ENCODE measurements at places on chromosomes 11 and 22.

GRCh38 chr11:97764605-97765004 is 1256.1 kb upstream of the CNTN5 start:
- no peak for DNase-seq

DNA sequence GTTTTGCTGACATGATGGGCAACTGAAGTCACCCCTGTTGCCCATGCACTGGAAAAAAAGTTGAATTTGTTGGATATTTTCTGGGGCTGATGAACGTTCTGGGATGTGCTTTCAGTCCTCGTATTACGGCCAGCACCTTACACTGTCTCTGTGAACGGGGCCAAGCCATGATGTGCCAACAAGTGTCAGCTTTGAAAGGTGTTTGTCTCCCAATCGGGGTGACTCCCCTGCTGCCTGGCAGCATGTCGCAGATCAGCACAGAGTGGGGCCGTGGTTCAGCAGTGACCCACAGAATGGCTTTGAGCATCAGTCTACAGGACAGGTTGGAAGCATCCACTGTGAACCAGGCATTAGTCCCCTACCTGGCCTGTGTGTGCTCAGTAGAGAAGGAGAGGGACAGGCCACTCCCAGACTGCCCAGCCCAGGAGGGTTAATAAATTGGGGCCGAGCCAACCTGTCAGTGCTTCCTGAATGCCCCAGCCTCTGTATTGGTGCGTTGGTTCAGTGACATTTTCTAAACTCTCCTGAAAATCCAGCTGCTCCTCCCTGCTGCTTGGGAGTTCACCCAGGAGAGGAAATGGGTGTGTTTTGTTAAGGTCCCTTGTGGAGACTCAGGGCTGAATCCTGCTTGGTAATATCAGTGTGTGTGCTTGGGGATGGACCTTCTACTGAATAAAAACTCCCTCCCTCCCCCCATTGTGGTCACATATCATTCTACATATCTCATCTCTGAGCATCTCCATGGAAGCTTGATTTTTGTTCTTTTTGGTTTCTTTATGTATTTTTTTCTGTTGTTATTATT is 50.7 kb upstream of the TTC12 start:
- no peak for DNase-seq

DNA sequence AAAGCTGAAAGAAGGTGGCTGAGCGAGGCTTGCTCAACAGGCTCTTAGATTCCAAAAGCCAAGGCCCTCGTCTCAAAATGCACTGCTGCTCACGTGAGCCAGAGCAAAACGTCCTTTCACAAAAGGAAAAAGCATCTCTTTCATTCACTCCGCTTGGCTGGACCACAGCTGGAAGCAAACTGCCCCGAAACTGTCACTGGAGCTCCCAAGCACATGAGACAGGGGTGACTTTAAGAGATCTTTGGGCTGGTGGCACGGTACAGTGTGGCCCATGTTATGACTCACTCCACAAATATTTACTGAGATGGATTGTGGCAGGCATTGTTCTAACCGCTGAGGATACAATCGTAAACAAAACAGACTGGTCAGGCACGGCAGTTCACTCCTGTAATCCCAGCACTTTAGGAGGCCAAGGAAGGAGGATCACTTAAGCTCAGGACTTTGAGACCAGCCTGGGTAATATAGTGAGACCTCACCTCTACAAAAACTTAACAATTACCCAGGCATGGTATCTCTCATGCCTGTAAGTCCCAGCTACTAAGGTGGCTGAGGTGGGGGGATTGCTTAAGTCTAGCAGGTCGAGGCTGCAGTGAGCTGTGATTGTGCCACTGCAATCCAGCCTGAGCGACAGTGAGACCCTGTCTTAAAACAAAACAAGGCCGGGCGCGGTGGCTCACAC is 3.6 kb downstream of the PLA2G6 start:
- peak; percentile 90 for DNase-seq

DNA sequence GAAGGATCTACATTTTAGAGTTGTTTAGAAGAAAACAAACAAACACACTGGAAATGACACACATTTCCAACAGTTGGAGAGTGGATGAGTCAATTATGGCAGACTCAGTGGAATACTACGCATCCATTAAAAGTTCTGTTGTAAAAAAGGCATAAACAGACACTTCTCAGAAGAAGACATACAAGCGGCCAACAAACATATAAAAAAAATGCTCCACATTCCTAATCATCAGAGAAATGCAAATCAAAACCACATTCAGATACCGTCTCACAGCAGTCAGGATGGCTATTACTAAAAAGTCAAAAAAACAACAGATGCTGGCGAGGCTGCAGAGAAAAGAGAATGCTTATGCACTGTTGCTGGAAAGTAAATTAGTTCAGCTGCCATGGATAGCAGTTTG is 298.2 kb downstream of the DDX10 start:
- DNase-seq: no peak

DNA sequence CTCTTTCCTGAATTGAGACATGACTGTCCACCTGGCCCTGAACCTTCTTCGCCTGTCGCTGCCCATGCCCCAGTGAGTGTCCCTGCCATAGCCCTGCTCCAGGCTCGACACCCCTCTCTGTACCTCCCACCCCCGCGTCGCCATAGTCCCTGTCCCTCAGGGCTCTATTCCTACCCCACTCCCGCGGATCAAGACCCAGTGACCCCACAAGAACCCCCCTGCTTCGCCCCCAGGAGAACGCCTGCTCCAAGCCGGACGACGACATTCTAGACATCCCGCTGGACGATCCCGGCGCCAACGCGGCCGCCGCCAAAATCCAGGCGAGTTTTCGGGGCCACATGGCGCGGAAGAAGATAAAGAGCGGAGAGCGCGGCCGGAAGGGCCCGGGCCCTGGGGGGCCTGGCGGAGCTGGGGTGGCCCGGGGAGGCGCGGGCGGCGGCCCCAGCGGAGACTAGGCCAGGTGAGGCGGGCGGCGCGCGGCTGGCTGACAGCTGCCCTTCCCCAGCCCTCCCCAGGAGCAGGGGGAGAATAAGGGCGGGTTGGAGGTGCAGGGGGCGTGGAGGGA is 5.6 kb downstream of the NRGN start:
- DNase-seq: no peak

- DNase-seq: no peak
These were observed 29.3 kb downstream of the SLN start for GRCh38 chr11:107682572-107682971.

DNA sequence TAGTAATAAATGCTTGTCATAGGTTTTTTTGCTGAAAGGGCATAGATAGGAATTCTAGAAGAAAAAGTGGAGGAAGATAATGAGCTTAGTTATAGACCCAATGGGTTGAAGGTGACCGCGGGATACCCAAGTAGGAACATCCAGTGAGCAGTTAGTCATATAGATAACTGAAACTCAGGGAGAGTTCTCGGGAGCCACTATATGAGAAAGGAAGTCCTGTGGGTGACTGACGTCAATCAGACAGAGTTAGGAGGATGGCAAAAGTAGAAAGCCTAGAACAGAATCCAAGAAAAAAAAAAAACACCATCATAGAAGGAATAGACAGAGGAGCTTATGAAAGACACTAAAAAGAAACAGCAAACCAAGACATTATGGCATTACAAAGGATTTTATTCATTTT is 1.6 kb upstream of the CNGA4 start:
- DNase-seq: no peak

- DNase-seq: no peak
These were observed 19.4 kb upstream of the SIK2 start for GRCh38 chr11:111582881-111583280.

GRCh38 chr22:39897841-39898240 is 3.0 kb upstream of the GRAP2 start:
- DNase-seq: no peak

DNA sequence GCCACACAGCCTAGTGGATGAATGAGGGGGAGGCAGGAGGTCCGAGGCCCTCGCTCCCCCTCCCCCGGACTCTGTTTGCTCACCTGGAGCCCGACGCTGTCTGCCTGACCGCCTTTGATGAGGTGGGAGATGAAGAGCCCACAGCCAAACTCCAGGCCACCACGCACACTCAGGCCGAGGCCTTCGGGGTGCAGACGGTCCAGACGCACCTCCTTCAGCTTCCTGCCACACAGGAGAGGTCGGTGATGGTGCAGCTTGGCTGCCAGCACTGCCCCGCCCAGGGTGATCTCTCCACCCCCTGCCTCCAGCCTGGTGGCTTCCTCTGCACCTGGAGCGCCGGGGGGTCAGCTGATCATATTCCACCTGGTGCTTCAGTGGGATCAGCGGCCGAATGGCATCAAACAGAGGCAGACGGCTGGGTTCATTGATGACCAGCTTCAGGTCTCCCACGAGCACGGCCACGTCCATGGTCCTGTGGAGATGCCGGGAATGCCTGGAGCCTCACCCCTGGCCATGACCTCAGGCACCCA is 13.1 kb downstream of the USH1C start:
- no peak for DNase-seq

GRCh38 chr11:64094463-64095260 is 58.9 kb downstream of the FLRT1 start:
- DNase-seq: peak; percentile 61

DNA sequence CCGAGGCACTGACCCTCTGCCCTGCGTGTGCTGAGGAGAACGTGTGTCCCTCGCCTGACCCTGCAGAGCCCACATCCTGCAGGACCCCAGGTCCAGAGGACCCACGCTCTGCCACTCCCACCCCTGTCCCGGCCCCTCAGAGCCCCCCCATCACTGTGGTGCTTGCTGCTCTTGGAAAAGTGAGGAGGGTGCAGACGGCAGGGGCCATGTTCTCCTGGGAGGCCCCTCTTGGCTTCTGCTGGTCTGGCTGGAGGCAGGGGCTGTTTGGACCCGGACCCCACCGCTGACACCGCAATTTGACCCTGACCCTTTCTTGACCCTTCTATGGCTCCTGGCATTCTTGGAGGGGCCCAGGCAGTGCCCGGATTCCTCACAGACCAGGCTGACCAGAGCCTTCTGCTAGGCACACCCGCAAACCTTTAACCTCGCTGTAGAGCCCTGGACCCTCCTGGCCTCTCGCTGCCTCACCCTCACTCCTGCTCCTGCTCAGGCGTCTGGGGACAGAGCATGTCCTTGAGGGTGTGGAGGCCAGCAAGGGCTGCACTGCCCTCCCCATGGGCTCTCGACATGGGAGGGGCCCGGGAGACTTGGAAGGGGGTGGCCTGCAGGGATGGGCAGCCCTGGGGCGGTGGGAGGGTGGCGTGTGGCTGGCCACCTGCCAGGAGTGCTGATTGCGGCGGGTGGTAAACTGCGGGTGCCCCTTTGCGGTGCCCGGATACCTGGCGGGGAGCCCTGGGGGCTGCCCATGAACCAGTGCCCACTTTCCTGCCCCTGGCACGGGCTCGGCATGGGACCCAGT is 37.0 kb upstream of the MUC5AC start:
- DNase-seq: no peak

DNA sequence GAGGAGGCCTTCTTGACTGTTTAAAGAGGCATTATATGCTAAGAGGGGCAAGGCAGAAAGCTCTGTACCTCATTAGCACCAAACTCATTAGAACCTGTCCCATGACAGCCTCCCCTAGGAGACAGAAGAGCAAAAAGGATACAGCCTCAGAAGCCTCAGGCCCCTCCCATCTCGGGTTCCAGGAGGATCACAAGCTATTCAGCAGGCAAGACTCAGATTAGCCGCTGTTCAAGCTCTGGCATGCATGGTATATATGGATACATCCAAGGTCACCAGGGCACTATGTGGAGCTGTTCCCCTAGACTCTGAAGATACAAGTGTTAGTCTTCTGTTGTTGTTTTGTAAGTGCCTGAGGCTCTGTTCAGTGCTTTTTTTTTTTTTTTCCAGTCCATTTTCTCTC is 32.1 kb downstream of the ATXN10 start:
- DNase-seq: no peak

- no peak for DNase-seq
These were observed 98.5 kb downstream of the DBX1 start for GRCh38 chr11:20061776-20062175.

GRCh38 chr11:15327786-15328231 is 213.1 kb downstream of the INSC start:
- peak; percentile 77 for DNase-seq

- no peak for DNase-seq
These were observed 10.2 kb upstream of the OAF start for GRCh38 chr11:120200677-120201076.

DNA sequence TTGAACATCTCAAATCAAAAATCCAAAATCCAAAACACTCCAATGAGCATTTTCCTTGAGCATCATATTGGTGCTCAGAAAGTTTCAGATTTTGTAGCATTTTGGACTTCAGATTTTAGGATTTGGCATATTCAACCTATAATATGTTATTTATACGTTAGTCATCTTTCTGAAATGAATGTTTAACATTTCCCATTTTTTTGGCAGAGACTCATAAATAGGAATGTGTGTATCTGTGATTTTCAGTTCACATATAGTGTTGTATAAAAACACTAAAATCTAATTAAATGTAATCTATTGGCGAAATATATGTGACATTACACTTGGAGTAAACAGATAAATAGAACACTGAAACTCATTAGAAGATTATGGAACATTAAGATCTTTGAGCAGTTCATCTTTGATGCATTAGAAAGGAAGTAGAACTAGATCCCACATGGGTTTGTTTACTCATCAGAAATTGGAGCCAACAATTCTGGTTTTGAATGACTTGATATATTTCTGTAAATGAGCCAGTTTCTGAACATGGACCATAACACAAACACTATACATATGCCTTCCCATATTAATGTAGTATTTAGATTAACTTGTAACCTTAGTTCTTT is 153.1 kb downstream of the UVRAG start:
- DNase-seq: no peak

DNA sequence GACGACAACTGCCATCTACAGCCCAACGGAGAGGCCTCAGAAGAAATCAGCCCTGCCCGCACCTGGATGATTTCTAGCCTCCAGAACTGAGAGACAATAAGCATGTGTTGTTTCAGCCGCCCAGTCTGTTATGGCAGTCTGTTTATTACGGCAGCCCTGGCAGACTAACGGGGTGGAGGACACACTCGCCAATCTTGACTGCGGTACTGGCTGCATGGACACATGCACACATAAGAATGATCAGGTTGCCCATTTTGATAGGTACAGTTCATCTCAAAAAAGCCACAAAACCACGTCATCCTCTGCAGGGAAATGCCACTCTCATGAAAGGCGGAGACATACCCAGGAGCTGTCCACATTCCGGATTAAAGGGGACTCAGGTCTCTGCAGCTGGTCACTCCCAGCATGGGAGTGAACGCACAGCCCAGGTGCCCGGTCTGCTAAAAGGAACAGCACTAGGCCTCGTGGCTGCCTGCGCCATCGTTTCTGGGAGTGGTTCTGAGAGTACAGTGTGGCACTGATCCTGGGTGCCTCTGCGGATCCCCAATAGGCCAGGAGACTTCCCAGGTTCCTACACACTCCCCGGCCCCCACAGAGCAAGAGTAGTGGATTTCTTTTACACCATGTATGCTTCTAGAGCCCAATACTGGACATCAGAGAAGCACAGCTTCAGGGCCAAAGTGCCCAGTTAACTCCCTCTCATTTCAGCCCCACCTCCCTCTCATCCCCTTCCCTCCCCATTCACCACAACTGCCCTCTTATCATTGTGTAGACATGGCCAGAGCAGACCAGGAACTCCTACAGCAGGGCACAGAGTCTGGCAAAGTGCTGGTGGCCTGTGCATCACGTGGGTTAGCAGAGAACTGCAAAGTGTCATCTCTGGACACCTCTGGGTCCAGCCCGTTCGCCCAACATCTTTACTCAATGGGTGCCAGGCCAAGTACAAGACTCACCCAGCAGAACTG is 11.7 kb upstream of the COMT start:
- no peak for DNase-seq
